ENCODE measurements at places on chromosomes 13 and 19.

DNA sequence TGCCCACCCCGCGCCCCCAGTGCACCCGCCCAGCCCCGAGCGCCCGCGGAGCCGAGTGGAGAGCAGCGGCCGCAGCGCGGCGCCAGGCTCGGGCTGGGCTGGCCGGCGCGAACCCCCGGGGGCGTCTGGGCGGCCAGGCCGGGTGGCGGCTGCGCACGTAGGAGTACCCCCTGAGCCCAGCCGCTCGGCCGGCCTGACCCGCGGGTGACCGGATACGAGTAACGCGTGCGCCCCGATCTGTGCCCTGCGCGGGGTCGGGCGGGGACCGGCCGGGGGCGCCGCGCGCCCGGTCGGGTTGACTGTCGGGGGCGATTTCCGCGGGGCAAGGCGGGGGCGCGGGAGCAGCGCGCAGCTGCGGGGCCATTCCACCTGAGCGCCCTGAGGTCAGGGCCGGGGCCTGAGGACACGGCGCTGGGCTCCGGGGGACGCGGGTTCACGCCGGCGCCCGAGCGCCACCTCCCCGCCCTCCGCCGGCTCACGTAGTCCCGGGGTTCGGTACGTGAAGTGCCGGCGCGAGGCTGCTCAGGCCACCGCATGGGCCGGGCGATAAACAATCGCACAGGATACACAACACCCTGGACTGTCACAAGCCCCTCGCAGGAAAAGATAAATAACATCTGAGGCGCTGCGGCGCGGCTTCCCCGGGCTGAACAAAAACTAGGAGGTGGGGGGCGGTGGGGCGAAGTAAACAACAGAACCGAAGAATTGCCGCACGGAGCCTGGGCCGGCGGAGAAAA, 37.6 kb upstream of the FLT1 start:
- DNase-seq: peak; percentile 61

GRCh38 chr19:3062165-3063105, at the start of gene TLE5:
TSS of gene TLE5 (minus strand) at chr19:3062495. CDS start at chr19:3062200, 295 bp downstream.
- peak; percentile 36 for DNase-seq

DNA sequence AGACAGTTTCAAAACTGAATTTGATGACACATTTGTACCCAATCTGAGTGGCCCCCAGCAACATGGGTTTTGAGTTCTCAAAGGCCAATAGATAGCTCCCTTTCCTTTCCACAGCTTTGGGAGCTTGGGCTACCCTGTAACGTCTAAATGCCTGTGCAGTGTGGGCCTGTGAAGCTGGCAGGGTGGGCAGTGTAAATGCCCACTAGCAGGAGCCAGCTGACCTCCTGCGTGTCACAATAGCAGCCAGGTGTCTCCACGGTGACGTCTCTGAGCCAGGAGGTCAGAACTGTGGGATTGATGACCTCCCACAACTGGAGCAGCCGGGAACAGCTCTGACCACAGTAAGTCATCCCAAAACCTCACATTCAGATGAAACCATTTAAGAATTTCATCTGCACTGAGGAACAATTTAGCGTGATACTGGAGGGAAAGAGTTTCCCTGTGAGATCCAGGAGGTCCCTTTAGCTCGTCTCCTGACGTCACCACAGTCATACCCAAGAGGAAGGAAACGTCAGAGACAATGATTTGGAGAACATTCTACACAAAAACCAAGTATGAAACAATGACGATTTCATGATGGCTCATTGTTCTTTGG, at the start of gene IPO5:
Gene IPO5, plus strand, starts transcription at position 300 of the 595 bp plus-strand sequence. CDS start 23,022 bp downstream, outside the sequence.
- DNase-seq: peak; percentile 11

DNA sequence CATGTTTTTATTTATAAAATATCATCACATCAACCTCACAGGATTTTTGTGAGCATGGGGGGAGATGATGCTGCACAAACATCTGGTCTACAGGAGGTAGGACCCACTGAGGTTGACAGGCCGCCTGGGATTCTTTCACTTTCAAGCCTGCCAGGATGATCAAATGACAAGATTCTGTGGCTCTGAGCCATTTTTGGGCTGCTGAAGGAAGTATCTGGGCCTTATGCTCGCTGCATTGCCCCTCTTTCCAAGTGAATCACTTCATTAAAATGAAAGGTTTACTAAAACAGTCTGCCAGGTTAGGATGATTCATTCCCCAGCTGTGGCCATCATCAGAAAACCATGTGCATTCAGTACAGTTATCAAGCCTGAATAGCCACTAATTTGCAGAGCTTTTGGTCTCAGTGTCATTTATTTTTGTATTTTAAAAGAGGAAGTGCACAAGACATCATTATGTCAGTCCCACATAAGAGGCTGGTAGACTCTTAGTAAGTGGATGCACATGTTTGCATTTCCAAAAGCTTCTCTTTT, 34.4 kb downstream of the STARD13 start:
- DNase-seq: peak; percentile 87

All from kidney capillary endothelial cell (primary cell).